Activated CD8-positive, alpha-beta T cell treated with anti-CD3 and anti-CD28 coated beads for 36 hours (primary cell): ENCODE measurements at places on chromosomes 11 and 22. TPM values are rescaled to one million over a fixed set of nuclear protein-coding genes. Genes with fewer than 3 reads are reported as not detected.

- peak; percentile 52 for DNase-seq
Observed at GRCh38 chr22:49964136-49965090, 3.8 kb downstream of the PIM3 start.

GRCh38 chr22:29459773-29460172 is 20.2 kb upstream of the NEFH start:
- no peak for DNase-seq

- no peak for DNase-seq
Observed at GRCh38 chr11:118194835-118195627, 18.6 kb upstream of the SCN2B start.

DNA sequence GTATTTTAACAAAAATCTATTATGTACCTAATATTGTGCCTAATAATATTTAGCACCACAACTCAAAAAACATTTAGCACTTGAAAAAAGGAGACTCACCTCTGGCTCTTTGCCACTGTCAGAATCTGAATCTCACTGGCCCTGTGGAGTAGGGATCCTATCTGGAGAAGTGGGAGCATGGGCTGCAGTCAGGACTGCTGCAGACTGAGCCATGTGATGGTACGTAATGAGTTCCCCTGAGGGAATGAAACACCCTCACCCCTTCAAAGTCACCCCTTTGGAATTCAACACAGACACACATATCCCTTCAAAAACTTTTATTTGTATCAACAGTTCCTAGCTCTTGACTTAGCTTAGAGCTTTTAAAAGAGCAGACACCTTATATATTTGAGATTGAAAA is 6.5 kb downstream of the PTPMT1 start:
- DNase-seq, result no peak

GRCh38 chr22:26777156-26777801 is 119.9 kb downstream of the MIAT start:
- DNase-seq, result no peak

DNA sequence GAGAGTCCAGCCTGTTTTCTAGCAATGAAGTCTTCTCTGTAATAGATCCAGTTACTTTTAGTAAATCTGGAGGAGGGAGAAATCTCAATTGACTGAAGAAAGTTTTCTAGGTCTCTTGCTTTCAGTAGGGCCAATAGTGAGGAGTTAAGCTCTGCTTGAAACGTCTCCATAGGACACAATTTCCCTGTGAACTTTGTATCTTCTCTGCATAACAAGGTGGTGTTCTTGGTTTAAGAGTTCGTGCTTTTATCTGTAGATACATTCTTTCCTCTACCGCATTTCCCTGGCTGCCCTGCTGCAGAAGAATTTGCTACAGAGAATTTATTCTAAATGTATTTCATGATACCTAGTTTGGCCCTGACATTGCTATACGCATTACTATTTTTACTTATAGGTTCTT is 183.1 kb downstream of the ARHGAP42 start:
- no peak for DNase-seq

CLDN5 gene
- total RNA-seq, result not detected

ZNF214 gene
- total RNA-seq, result not detected

SHANK2 gene
- not detected for total RNA-seq

PTGDR2 gene
- 0.23 TPM for total RNA-seq

MIOX gene
- not detected for total RNA-seq
